ENCODE measurements at places on chromosomes 16 and 17. TPM values are rescaled to one million over a fixed set of nuclear protein-coding genes. Genes with fewer than 3 reads are reported as not detected.

- DNase-seq: no peak
Measured at GRCh38 chr16:51710186-51710585, 559.1 kb upstream of the SALL1 start.

DNA sequence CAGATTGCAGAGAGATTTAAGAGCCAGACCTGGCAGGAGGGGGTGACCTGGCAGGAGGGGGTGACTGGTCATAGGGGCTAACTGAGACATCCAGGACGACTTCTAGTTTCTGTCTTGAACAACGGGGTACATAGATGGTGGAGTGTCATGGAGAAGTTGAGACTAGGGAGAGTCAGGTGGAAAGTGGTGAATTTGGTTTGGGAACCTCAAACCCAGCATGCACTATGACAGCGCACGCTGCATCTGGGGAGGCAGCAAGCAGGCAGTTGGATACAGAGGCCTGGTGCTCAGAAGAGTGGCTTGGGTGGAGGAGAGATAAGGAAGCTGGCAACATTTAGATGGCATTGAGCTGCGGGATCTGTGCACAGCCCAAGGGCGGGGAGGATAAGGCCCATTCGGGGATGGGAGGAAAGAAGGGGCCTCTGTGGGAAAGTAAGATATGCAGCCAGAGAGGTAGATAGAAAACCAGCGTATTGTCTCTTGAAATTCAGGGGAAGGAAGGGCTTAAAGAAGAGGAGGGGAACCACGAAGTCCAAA is 4.5 kb downstream of the RIPOR1 start:
- no peak for DNase-seq

Gene CX3CL1
- not detected for polyA plus RNA-seq

DNA sequence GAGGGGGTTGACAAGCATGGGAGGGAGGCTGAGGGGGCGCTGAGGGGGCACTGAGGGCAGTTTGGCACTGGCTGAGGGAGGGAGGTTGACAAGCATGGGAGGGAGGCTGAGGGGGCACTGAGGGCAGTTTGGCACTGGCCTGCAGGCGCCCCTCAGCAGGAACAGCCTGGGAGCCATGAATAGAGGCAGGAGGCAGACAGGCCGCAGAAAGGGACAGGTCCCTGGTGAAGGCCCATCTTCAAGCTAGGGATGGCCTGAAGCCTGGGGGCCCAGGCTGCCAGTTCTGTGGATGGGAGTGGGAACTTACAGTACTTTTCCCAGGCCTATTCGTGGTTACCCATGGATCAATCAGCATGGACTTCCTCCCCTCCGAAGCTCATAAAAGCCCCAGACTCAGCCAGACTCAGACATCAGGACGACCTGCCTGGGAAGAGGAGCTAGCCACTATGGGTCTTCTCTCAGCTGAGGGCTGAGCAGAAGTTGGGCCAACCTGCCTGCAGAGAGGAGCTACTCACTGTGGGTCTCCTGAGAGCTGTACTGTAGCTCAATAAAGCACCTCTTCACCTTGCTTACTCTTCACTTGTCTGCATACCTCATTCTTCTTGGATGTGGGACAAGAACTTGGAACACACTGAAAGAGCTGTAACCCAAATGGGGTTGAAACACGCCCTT is 72.8 kb upstream of the BRD7 start:
- DNase-seq: no peak

Data from immature natural killer cell (primary cell).